ENCODE measurements at places on chromosomes 4 and X.

DNA sequence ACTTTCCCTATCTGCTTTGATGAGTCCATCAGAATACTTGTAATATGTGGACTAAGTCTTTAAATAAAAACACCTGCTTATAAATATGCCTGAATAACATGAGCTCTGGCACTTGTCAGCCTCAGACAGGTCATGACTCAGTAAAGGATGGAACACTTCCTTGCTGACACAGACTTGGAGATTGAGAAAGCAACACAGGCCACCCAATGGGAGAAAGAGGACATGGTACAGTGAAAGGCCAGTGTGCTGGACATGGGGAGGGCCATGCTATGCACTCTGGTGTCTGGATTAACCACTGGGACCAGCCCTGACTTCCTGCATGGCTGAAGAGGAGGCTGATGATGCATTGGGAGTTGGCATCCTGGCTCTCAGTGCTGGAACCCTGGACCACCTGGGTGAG is 149.5 kb downstream of the DHRSX start:
- no peak for DNase-seq

GRCh38 chr4:52861171-52861823 is 820 bp upstream of the RASL11B start:
- no peak for DNase-seq

GRCh38 chrX:41276661-41277506 is 57.1 kb upstream of the DDX3X start:
- no peak for DNase-seq

DNA sequence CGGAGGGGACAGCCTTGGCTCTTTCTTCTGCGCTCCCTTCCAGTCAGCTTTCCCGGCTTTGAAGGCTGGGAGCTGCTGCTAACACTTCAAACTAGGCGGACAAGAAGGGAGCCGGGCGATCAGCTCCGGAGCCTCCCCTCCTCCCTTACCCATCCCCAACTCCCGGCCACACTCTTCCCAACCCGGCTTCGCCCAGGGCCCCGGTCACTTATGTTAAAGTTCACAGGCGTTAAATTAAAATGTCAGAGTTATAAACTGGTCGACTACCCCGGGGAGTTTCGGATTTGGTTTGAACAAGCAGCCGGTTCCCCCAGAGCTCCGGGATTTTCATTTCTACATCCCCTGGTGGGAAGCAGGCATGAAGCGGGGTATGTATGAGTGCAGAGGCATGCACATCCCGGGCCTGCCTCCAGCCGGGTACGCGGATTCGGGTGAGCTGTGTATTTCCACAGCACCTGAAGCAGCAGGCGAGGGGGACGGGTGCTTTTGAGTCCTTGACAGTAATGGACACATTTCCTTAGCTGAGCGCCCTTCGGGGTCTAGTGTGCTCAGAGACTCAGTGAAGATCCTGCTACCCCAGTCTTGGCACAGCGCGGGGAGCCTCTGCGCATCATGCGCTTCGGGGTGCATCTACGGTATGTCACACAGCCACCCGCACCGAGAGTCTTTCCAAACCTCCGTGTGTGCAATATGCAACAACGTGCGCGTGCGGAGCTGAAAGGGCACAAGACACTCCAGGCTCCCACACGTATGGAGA is 880 bp downstream of the UNC5C start:
- no peak for DNase-seq

GRCh38 chrX:127490000-127490399 is 562.2 kb downstream of the ACTRT1 start:
- DNase-seq, result no peak

GRCh38 chrX:13761606-13762414 is 27.3 kb downstream of the OFD1 start:
- no peak for DNase-seq

DNA sequence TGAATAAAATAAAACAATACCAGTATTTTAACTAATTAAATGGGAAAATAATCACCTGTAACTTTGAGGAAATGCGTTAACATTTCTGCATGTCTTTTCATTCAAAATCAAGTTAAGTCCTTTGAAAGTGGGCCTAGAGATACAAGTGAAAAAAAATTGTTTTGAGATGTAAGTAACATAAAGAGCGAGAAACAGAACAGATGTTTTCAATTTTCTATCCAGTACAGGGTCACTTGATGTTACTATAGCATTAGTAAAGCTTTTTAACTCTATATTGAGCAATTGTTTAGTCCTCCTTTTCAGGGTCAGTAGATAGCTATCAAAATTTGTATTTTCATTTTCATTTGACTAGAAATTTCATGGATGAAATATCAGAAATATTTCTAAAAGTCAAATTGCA is 761.4 kb downstream of the CCSER1 start:
- DNase-seq, result no peak

DNA sequence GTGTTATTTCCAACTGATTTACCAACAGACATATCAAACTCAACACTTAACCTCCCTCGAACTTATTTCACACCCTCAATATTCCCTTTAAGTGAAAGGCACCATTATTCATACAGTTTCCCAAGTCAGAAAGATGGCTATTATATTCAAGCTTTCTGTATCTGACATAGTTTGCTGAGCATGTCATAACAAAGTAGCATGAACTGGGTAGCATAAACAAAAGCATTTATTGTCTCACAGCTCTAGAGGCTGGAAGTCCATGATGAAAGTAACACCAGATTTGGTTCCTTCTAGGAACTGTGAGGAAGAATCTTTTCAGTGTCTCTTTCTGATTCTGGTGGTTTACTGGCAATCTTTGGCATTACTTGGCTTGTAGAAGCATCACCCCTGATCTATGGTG is 1388.6 kb downstream of the TECRL start:
- DNase-seq, result no peak

DNA sequence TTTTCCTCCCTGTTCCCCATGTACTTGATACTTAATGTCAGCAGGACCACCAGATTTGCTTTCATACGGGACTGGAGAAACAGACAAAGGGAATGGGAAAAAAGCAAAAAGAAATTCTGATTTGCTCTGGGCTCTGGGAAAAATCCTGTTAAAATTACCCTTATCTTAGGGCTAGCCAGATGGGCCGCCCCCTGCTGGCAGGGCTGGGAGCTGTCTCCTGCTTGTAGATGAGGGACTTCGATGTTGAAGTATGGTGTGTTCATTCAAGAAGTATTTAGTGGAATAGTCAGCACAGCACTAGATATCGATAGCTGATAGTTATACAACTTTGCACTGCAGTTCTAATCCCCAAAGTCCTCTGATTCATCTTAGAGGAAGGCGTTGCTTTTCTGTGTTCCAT is 45.8 kb downstream of the BCORL1 start:
- no peak for DNase-seq

- no peak for DNase-seq
These were observed 14.0 kb upstream of the UBA6 start for GRCh38 chr4:67714955-67715354.

DNA sequence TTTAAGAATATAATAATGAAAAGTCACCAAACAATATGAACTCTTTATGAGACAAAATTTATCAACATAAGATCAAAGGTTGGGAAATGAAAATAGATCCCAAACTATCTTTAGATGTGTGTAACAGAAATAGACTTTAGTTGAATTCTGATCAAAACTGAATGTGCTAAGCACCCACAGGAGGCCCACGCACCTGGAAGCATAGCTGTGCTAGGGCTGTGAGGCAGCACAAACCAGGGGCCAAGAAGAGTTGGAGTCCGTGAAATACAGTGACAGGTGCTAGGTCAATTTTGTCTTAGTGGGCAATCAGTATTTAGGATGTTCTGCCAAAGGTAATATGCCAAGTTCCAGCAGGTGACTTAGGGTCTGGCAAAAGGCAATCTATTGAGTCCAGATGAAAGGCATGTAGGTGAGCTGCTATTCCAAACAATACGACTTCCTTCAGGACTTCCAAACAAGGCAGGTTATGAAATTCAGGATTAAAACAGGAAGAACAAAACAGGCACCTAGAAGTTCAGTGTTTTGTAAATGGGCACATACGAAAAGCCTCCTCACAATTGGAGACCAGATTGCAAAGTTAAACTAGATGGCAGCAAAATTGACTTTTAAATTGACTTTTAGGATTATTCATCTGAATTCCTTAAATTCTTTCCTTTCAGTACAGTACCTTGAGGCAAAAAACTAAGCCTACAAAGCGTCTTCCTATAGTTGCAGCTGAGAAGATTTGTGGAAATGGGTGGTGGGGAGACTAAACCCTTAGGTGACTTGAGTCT is 4.7 kb upstream of the PCDH18 start:
- no peak for DNase-seq

- DNase-seq, result no peak
These were observed 234.6 kb downstream of the SLC7A11 start for GRCh38 chr4:138007572-138007971.

- DNase-seq, result no peak
These were observed 18.4 kb downstream of the CT47B1 start for GRCh38 chrX:120857240-120857639.

GRCh38 chr4:107863850-107864371 is 39.2 kb downstream of the SGMS2 start:
- no peak for DNase-seq

DNA sequence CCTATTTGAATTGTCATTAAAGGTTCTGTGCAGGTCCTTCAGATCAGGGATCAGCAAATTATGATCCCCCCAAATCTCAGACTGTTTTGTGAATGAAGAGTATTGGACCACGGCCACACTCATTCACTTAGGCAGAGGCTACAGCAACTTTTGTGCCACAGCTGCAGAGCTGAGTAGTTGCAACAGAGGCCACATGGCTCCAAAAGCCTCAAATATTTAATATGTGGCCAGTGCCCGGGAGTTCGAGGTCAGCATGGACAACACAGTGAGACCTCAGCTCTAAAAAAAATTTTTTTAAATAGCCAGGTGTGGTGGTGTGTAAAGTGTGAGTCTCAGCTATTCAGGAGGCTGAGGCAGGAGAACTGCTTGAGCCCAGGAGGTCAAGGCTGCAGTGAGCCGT is 100.7 kb downstream of the NSUN7 start:
- DNase-seq, result no peak

DNA sequence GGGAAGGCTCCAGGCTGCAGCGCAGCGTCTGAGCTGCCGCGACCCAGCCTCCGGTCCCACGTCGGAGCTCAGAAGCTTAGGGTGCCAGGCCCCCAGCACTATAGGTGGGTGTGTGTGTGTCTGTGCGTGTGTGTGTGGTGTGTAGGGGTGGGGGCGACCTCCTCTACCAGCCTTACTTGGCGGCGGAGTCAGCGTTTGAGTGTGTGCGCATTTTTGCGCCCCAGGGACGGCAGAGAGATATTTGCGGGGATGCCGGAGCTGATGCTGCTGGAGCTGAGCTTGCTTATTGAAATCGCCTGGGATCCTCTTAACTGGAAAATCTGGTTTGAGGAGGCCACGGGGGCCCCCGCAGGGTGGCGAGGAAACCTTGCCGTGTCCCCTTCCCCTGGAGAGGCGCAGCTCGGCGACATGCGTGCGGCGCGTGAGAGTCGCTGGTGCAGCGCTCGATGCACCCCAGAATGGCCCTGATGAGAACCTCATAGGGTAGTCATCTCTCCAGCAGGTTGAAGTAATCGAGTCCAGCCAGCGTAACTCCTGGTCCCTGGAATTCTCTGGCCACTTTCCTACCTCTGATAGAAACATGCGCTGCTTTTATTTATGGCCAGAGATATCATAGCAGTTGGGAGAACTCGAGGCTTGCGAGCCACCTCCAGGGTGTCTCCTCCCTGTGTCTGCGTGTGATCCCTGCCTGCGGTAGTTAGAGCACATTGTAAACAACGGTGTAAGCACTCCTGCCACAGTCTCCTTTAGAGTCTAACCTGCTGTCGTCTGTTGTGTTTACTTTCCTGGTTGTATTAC is 2.7 kb downstream of the ADGRL3 start:
- peak; percentile 20 for DNase-seq

- DNase-seq, result no peak
These were observed 476 bp upstream of the GDI1 start for GRCh38 chrX:154436374-154436982.

DNA sequence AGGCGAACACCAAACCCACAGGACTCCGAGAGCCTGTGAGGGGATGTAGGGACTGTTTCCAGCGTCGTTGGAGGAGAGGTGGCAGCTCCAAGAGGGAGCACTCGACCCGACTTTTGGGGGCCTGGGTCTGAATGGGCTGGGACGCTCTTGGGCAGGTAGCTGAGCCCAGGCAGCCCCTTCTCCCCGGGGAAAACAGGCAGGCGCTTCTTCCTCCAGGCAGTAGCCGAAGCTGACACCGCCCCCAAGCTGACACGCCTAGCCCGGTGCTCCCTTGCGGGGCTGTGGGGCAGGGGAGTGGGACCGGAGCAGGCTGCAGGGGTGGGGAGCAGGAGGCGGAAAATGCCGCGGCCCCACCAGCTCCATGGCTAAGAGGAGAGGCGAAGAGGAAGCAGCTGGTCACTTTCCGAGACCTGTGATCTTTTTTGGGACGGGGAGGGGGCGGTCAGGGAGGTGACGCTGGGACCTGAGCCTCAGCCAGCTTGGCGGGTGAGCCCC is 4.2 kb downstream of the NKX1-1 start:
- no peak for DNase-seq

GRCh38 chr4:125369098-125369497 is 54.3 kb downstream of the FAT4 start:
- no peak for DNase-seq

- peak; percentile 77 for DNase-seq
These were observed 72.2 kb upstream of the RBPJ start for GRCh38 chr4:26248647-26249046.

DNA sequence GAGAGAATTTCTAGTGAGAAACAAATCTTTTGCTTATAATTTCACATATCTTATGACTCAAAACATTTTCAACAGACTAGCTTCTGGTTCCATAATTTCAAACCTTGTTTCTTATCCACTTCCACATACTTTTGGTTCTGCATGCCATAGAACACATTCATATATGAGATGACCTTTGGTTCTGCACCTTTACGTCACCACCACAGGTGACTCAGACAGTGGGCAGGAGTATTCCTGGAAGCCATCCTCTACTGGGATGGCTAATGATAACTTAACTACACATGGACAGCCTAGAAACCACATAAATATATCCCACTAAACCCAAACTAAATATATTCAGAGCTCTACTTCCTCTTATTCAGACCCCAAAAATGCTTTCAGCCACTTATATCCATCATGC is 133.3 kb downstream of the DCK start:
- DNase-seq, result no peak

- DNase-seq, result no peak
These were observed 78.8 kb downstream of the SEL1L3 start for GRCh38 chr4:25783943-25784342.

- DNase-seq, result no peak
These were observed 14.7 kb downstream of the WDR1 start for GRCh38 chr4:10101671-10102473.

DNA sequence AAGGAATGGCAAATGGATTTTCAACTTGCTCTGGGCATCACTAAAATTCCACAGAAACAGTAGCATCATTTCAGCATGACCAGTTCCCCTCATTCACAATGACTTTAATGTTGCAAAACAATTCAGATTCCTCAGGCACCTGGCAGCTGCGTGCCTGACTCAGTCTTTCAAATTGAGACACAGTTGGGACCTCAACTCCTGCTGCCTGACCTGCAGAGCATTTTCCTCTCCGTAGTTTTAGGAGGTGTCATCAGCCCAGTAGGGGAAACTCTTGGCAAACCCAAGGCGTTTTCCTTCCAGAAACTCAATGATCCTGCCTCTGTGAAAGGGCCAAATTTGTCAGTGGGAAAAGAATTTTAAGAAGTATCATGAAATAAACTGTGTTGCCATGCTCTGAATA is 388.9 kb downstream of the SPRY1 start:
- DNase-seq, result no peak

GRCh38 chrX:53091354-53091753 is 2.6 kb upstream of the KANTR start:
- DNase-seq, result no peak
